ENCODE measurements at places on chromosomes 11 and 22.
A peak's percentile ranks its signal among the peaks of the same experiment; 100 is the strongest.

- no peak for DNase-seq
Observed at GRCh38 chr11:18490736-18491485, 35.3 kb downstream of the LDHAL6A start.

DNA sequence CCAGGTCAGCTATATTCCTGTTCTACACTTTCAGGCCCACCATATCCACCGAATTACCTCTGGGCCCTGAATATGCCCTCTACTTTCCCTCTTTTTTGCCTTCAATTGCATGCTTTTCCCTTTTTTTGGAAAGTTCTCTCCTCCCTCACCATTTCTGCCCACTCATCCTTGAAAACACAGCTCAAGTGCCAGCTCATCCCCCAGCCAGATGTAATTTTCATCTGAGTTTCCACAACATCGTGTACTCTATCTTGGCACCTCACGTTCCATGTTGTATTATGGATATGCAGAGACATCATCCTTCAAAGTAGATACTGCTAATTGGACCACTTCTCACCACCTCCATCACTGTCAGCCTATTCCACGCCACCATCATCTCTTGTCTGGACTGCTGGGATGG lies 129.8 kb upstream of the HSD17B12 start:
- DNase-seq, result no peak

- no peak for DNase-seq
Observed at GRCh38 chr11:113341388-113342165, 27.2 kb downstream of the TTC12 start.

DNA sequence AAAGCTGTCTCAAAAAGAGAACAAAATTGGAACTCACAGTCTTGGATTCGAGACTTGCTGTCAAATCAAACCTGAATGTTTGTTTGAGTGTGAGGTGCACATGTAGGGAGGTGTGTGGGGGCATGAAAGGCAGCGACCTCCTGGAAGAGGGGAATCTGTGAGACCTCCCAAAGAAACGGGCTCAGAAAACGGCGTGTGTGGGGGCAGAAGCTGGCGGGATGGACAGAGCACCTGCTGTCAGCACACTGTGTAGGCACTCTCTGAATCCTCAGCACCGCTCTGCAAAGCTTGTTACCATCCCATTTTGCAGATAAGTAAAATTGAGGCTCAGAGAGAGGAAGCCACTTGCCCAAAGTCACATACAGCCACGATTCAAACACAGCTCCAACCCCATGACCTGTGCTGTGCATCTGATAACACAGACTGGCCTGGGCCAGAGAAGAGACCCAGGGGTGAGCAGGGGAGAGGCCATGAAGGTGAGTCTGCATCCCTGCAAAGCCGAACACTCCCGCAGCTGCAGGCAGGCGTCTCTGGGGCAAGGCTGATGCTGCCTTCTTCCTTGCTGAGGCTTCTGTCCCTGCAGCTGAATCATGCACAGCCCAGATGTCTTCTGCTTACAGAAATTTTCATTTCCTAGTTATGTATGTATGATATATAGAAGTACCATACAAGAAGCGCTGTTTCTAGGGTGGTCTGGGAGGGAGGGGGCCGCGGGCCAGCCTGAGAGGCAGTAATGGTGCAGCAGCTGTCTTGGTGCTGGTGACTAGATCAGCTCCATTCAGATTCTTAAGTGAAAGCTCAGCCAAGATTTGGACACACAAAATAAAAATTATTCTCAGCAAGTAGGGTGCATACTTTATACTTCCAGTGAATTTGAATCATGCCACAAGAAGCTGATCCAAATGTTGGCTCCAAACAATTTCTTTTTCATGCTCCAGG lies 67.3 kb upstream of the SHISAL1 start:
- DNase-seq, result no peak

- no peak for DNase-seq
Observed at GRCh38 chr11:73143126-73143838, 1.2 kb upstream of the FCHSD2 start.

GRCh38 chr11:14374922-14375830 lies 16.2 kb upstream of the RRAS2 start:
- DNase-seq, result no peak

GRCh38 chr22:50425179-50425916 lies 49.5 kb downstream of the SBF1 start:
- no peak for DNase-seq

- DNase-seq, result no peak
Observed at GRCh38 chr11:94139416-94139815, 10.8 kb downstream of the PANX1 start.

- DNase-seq, result no peak
Observed at GRCh38 chr11:96141626-96142025, 201.4 kb downstream of the MAML2 start.

DNA sequence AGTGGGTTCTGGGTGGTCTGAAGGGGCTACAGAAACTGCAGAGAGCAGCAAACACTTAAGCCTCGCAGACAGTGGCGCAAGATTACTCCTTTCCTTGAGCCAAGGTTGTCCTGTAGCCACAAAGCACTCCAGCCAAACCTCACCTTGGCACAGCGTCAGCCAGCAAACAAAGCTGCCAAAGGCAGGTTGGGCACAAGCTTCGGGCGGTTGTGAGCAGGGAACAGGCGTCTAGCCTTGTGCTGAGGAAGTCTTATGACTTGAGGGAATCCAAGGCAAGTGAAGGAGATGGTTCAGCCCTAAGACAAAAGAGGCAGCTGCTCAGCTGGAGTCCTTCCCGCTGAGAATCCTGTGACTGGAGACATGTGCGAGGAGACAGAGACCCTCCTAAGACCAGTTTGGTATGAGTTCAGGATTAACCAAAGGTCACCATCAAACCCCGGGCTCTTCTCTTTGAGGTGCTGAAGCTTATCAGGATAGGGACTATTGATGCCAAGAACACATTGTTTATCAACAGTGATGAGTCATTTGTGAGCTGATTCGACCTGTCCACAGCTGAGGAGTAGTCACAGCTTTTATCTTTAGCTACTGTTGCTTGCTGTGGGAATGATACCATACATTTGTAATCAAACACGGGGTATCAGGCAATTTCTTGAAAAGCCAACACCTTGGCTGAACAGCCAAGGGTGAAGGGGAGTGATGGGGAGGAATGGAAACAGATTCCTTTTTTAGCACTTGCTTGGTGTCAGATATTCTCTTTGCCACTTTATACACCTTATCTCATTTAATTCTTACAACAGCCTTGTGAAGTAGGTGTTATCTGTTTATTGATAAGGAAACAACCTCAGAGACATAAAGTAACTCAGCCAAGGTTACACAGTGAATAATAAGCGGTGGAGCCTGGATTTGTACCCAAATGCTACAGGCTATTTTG lies 4.6 kb downstream of the ADM start:
- peak; percentile 88 for DNase-seq

DNA sequence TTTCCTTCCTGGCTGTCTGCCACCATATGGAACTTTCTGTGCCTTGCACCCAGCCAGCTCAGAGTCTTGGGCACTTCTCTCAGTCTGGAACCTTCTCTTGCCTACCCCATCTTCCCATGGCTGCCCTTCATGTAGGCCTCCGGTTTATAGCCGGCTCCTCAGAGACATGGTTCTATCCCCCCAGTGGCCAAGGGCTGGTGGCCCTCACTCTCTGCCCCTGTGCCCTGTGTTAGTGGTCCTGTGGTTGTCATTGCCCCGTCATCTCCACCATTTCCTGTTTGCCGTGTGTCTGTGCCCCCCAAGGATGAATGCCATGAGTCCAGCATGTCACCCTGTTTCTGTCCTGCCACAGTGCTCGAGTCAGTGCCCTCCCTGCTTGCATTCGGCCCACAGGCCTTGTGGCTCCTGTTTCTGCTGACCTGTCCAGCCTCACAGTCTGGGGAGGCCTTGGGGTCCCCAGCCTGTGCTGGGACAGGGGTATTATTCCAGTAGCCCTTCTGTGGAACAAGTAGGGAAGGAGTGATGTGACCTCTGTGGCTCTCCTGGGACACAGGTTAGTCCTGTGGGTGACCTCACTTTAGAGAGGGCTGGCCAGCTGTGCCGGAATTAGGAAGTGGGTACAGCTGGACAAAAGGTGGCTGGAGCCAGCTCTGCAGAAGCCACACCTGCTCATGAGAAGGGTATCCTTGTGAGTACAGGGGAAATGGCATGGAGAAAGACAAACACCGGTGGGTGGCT lies 30.7 kb downstream of the ST3GAL4 start:
- no peak for DNase-seq

- no peak for DNase-seq
Observed at GRCh38 chr11:22163394-22163797, 29.5 kb upstream of the ANO5 start.

GRCh38 chr11:62464655-62465054 lies 45.8 kb downstream of the SCGB1A1 start:
- no peak for DNase-seq

DNA sequence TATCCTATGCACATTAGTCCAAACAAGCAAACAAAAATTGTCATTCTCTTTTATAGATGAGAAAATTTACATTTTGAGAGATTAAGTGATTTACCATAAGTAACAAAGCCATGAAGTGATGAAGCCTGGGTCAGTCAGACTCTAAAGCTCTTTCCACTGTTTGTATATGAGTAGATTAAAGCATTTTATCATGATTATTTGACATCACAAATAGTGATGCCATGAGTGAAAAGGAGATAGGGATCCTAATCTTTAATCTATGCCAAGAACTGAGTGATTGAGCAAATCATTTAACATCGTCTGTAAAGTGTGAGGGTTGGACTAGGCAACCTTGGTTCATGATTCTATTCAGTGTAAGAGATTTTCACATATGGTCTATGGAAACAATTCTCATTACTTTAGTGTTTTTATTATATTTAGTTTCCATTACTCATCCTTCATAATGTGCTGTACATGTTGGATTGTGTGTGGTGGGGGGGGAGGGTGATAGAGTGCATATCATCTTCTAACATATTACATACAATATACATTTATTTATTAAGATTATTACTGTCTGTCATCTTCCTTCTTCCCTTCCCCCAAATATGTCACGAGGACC lies 50.7 kb downstream of the ARHGEF12 start:
- no peak for DNase-seq

DNA sequence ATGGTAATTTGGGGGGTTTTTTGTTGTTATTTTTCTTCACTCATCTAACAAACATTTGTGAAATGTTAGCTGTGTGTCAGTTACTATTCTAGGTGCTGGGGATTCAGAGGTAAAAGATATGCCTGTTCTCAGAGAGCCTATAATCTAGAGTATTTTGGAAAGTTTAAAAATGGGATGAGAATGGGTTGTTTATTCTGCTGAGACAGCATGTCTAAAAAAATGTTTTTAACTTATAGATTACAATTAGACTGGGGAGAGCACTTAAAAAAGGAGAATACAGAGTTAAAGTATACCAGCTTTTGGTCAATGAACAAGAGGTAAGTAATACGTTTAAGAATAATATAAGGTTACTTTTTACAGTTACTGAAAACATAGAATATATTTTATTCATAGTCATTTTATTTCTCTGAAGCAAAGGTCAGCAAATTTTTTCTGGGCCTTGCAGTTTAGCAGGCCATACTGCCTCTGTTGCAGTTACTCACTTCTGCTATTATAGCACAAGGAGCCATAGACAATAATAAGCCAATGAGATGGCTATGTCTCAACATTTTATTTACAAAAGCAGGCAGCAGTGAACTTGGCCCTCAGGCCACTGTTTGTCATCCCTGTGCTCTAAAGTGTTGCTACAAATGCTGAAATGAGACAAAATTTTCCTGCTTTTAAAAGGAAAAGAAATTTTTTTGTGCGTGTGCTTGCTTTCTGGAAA lies 60.0 kb downstream of the DKK3 start:
- no peak for DNase-seq

DNA sequence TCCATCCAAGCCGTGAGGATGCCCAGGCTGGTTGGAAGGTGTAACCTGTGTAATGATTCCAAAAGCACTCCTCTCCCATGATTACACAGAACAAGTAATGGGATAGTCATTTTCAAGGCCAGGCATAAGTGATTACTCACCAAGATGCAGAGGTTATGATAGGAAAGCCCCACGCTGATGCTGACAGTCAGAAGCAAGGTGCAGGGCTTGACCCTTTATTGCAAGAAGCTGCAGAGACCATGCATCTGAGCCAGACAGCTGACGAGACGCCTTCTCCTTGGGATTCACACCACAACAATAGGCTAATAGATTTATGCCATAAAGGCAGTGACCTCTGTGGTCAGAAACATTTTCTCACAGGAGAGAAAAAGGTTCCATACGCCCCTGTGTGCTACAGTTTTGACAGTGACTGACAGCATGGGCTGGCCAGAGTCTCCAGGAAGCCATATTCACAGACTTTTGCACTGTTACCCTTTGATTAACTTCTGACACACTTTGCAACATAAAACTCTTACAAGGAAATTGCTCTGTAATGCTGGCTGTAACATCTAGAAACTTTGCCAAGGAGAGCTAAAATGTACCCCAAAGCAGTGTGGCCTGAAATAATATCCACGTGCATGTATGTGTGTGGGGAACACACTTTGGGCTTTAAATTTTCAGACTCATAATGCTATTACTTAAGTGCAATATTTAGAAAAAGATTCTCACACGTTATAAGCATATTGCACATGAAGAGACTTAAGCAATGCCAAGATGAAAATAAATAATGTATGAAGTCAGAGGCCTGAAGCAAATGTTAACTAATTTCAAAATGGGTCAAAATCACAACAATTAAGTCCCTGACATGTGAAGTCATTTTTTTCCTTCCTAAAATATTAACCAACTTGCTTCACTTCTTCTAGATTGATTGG lies 1079.0 kb upstream of the TENM4 start:
- DNase-seq, result no peak

- DNase-seq, result peak; percentile 7
Observed at GRCh38 chr11:95283650-95284049, 52.6 kb upstream of the SESN3 start.

Measured in AG09319 (cell line).